Vagina (tissue), 2 donors: ENCODE measurements at places on chromosomes 4 and X.

GRCh38 chr4:2598511-2599303, 62.3 kb downstream of the FAM193A start:
- no peak for DNase-seq

DNA sequence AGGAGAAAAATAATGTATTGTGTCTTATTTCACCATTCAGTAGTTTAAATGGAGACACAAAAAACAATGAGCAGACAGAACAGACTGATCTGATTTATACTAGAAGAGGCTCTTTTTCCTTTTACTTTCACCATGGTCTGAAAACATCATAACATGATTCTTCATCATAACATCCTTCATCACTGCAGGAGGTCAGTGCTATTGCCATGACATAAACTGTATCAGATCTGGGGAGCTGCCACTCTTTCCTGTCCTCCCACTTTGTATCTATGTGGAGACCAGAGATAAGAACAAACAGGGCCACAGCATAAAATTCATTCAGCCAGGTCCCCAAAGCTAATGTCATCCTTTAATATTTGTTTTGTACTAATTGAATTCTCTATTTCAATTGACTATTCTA, 25.2 kb downstream of the SOD3 start:
- DNase-seq = no peak

GRCh38 chrX:140467211-140467610, 37.7 kb downstream of the SOX3 start:
- no peak for DNase-seq

DNA sequence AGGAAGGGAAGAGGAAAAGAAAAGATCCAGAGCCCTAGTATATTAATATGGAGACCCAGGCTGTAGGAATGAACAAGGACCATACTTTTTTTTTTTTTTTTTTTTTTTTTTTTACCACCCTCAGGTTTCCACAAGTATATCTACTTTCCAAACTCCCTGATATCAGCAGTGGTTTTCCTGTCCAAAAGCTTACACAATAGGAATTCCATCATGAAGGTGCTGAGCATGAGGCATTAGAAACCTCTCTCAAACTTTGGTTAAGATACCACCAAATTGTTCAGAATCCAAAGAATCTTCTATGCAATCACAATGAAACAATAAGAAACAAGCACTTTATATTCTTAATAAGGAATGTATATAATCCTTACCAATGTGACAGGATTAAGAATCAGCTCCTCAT, 26.5 kb downstream of the RPS6KA3 start:
- no peak for DNase-seq

- no peak for DNase-seq
Measured at GRCh38 chr4:151835467-151835866, 74.7 kb upstream of the GATB start.

DNA sequence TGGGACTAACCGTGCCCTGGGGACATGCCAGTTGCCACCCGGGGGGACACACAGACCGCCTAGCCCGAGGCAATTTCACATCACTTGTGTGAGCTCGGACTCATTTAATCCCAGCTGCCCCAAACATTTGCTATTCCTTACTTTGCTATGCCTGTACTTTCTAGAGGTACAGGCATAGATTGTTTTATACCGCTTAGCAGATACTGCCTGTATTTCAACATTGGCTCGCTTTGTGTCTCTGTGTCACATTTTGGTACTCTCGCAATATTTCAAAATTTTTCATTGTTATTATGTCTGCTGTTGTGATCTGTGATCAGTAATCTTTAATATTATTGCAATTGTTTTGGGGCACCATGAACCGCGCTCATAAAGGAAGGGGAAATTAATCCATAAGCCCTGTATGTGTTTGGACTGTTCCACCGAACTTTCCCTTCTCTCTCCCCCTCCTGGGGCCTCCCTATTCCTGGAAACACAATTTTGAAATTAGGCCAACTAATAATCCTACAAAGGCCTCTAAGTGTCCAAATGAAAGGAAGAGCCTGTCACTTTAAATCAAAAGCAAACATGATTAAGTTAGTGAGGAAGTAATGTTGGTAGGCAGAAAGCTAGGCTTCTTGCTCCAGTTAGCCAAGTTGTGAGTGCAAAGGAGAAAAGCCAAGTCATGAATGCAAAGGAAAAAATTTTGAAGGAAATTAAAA, 568 bp upstream of the CASP6 start:
- no peak for DNase-seq

- DNase-seq = no peak
Measured at GRCh38 chrX:106862972-106863688, 40.0 kb downstream of the RIPPLY1 start.

DNA sequence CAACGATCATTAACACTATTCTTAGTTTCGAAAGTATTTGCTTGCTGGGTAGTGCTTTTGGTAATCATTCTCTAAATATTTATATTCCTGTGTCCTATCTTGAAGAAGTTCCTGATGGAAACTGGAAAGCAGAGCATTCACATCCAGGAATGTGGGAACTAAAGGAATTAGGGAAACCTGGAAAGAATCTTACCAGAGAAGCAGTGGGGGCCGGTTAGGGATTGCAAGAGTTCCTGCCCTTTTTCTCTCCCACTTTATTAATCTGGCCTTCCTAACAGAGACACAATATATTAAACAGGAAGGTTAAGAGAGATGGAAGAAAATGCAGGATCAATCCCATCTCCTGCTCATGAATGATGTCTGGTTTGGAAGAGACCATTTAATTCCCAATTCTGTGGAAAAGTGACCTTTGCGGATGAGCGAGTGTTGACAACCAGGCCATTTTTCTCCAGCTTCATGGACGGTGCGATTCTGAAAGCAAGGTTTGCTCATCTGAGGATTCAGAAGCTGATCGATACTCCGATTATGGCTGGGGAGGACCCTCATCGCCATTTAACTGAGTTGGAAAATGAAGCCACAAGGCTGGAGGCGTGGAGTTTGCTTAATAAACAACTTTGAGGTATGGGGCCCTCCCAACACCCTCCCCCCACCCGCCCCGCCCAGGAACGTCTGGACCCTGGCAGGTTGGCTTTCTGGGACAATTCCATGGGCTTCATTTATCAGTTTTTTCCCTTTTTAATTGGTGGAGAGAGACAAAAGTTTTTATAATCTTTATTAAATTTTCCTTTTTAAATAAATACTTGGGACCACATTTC, 52.3 kb downstream of the C4orf51 start:
- DNase-seq = no peak

DNA sequence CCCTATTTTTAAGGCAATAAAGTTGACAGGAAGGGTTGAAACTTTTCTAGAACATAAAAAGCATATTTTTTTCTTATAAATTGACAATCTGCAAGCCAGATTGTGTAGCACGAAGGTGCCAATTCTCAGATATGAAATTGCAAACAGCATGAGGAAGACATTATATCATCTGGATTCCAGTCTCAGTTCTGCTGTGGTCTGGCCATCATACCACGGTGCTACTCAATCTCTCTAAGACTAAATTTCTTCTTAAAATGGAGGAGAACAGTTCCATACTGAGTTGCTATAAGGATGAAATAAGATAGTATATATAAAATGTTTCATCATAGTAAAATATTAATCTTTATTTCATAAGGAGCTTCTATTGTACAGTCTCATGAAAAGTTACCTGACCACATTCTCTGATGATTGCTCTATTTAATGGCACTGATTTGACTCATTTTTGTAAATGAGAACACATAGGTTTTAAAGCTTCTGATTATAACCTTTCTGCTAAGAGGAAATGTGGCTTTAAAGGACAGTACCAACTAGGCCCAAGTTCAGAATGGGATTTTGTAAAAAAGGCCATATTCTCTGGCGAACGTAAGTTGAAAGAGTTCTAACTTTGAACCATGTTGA, 127.9 kb downstream of the SHROOM3 start:
- no peak for DNase-seq

GRCh38 chrX:81208916-81209315, 7.0 kb downstream of the SH3BGRL start:
- no peak for DNase-seq

DNA sequence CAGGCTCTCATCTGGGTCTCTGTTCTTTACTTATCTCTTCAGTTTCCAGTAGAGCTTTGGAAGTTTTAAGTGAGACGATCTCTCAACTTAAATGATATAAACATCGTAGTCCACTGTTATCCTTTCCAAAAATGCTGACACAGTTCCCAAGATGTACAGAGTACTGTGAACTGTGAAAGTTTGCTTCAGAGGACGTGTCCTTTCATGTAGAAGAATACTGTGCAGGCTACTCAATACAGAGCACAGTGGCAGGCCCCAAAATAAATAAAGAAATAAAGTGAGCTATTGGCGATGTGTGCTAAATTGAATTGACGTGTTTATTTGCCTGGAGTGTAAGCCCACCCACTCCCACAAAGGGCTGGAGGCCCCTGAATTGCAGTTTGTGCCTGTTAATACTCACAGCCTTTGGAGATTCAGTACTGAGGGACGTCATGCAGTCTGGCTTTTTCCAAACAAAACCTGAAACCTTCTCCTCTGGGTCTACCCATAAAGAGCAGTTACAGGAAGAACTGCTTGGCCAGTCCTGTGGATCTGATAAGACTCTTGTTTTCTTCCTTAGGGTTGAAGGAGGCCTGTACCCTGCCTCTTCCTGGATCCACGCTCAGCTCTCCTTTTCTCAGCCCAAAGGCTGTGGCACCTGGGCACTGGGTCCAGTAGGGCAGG, 66.1 kb downstream of the SOWAHB start:
- DNase-seq = no peak

DNA sequence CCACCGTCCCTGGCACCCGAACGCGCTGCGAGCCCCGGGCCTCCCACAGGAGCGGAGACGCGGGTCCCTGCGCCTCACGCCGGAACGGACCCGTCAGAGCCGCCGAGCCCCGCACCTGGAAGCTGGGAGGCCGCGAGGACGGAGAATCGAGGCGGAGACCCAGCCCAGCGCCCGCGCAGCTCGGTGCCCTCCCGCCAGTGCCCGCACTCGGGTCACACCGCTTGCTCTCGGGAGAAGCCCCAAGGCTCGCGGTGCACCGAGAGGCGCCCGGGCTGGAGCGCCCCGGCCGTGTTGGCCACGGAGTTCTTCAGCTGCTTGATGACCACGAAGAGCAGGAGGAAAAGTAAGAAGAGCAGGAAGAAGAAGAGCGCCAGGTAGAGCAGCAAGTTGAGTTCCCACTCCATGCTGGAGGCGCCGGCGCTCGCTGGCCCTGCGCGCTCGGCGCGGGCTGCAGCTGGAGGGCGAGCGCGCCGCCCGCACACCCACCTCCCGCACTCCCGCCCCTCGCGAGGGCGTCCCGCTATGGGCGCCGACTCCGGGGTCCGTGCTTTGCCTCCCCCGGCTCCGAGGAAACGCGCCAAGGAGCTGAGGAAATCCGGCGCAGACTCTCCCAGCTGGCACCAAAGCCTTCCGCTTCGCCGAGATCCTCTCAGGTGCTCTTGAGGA, at the start of gene SMIM43:
TSS of gene SMIM43 (minus strand) at position 463 of the 666 bp plus-strand sequence. CDS start at position 404, 59 bp downstream.
- DNase-seq = no peak

- no peak for DNase-seq
Measured at GRCh38 chr4:128570387-128570975, 239.0 kb upstream of the JADE1 start.
